ENCODE measurements at places on chromosomes 13 and 19.

GRCh38 chr13:29301027-29301426, 294.5 kb downstream of the SLC7A1 start:
- no peak for DNase-seq

- no peak for DNase-seq
These were observed 108.1 kb upstream of the UBL3 start for GRCh38 chr13:29958476-29958875.

- peak; percentile 55 for DNase-seq
These were observed 150.1 kb upstream of the TSC22D1 start for GRCh38 chr13:44726214-44726613.

GRCh38 chr13:112744168-112745021, 54.6 kb downstream of the ATP11A start:
- DNase-seq, result peak; percentile 49

DNA sequence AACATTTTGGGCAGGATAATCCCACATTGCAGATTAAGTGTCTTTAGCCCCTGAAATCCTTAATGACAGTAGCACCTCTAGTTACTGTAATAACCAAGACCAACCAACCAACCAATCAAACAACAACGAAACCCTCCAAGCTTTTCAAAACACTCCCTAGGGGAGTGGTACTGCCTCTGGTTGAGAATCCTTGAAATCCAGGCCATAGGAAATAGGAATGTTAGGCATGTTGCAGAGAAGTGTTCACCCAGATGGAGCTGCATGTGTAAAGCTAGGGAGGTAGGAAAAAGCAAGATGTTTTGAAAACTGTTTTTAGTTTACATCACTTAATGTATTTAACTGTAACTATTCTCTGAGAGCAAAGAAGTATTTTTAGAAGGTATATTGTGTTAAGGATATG, 4.5 kb downstream of the LACC1 start:
- DNase-seq, result no peak

DNA sequence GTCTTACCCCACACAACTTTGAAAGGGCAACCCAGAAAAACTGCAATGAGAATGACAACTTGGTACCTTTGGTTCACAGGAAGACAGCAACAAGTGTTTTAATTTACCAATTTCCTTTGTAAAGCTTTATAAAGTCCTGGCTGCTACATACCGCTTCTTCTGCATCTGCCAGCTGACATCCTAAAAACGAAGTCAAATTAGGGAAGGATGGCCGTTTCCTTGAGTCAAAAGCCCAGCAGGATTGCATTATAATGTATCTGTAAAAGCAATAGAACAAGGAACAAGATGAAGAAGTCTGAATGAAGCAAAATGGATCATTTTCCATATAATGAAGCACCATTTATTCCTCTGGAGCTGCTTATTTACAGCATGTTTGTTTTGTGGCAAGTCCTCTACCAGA, 25.8 kb upstream of the URAD start:
- no peak for DNase-seq

- DNase-seq, result no peak
These were observed 89.0 kb downstream of the CDK8 start for GRCh38 chr13:26342898-26343297.

DNA sequence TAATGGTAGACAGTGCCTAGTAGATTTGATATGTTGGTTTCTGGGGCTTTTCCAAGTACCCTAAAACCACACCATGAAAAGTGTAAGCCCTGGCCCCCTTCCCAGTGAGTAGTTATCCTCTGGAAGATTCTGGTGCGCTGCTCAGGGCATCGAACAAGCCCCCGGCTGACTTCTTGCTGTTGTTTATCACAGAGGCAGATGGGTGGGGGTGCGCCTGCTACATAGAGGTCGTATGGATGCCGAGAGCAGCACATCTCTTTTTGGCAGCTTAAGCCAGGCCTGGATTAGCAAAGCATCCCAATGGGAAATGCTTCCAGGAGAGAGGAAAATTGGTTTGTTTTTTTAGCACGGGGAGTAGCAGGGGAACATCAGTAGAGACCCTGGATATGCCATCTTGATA, 26.3 kb upstream of the SPATA13 start:
- no peak for DNase-seq

DNA sequence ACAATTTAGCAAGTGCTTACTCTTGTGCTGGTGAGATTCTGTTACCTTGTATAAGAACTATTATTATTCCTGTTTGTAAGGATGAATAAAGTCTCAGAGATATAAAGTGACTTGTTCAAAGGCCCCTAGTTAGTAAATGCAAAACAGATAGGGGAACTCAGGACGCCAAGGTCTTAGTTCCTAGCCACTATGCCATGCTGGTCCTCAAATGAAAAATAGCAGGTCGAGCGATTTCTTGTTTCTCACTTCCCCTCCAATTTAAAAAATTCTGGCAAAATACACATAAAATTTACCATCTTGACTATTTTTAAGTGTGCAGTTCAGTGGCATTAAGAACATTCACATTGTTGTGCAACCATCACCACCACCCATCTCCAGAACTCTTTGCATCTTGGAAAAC, 1.1 kb downstream of the TECR start:
- no peak for DNase-seq

DNA sequence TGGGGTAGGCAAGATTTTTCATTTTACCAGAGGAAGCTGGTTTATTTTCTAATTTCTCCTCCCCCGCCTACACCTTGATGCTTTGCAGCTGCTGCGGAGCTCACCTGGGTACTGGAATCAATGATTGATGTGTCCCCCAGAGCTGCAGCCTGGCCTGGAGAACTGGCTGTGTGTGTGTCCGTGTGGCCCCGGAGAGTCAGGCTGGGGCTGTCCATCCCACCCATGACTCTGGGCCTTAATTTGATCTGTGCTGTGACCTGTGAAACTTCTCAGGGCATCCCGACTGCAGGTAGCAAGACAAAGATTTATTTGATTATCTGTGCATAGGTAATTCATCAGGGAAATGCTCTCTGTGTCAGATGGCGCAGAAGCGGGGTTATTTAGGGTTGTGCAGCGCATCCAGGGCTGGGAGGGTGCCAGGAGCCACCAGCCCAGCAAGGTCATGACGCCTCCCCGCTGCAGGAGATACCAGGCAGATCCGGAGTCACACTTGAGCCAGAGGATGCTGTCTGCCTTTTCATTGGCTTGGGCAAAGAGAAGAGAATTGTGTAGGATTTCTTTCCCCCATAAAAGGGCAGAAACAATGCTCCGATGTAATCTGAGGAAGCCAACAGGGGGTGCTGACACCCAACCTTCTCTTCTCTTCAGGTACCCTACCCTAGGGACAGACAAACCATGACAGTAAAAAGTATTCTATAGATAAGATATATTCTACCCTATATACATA, 346.6 kb downstream of the TSHZ3 start:
- no peak for DNase-seq
